Upper lobe of left lung (tissue), 6 donors: ENCODE measurements at places on chromosomes 3 and 15.

DNA sequence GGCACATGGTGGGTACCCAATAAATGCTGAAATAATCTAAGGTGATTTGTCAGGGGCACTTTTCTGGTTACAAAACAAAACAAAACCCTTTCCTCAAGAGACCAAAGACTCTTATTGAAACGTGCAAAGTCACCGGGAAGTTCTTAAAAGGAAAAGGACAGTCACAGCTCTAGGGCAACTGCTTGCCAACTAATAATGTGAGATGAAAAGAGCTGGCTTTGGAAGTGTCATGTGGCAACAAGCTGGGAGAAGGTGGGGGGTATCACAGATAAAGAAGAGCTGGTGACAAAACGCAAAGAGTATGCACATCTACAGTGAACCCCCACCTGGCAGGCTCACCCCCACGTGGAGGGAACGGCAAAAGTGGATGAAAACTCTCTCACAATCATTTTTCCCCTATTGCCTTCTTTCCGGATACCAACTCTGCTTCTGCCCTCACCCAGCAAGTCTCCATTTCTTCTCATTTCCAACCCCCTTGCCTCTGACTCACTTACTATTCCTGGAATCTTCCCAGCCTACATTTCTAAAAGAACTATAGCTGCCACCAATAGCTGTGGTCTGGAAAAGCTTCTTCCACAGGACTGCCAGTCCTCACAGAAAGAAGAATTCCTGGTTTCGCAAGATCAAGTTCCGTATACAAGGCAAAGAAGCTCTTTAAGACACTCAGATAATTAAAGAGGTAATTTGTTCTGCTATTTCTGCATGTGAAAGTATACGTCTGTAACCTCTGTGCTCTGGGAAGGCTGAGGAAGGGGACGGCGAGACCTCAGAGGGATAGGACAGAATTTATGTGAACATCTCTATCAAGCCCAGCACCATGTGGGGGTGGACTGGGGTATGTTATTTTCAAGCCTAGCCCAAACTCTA is 21.8 kb upstream of the ANPEP start:
- DNase-seq: no peak
- H3K27me3 ChIP-seq: no peaks in the 10 kb centered on the region
- H3K4me3 ChIP-seq: no peak overlapping the region
- H3K27ac ChIP-seq: peak overlapping the region; percentile 78
- peaks cover 39% of the 10 kb centered on the region for H3K4me1 ChIP-seq
- peaks cover 23% of the 10 kb centered on the region for H3K36me3 ChIP-seq

DNA sequence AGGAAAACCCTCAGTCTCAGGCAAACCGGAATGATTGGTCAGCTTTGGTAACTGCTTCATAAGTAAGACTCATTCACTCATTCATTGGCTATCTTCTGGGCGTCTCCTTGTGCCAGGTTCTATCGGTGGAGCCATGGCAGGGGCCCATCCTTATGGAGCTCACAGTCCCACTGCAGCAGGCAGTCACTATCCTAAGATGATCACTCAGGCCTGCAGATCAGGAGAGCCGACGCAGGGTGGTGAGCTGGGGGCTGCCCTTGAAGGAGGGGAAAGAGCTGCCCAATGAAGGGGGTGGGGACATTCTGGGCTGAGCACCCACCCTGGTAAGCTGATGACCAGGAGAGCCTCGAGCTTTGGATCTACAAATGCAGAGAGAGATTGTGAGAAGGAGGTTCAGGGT is 20.5 kb upstream of the FGD5 start:
- H3K27me3 ChIP-seq: no peaks in the 10 kb centered on the region
- peaks cover 13% of the 10 kb centered on the region for H3K4me1 ChIP-seq
- H3K4me3 ChIP-seq: no peak overlapping the region
- H3K27ac ChIP-seq: no peak overlapping the region

DNA sequence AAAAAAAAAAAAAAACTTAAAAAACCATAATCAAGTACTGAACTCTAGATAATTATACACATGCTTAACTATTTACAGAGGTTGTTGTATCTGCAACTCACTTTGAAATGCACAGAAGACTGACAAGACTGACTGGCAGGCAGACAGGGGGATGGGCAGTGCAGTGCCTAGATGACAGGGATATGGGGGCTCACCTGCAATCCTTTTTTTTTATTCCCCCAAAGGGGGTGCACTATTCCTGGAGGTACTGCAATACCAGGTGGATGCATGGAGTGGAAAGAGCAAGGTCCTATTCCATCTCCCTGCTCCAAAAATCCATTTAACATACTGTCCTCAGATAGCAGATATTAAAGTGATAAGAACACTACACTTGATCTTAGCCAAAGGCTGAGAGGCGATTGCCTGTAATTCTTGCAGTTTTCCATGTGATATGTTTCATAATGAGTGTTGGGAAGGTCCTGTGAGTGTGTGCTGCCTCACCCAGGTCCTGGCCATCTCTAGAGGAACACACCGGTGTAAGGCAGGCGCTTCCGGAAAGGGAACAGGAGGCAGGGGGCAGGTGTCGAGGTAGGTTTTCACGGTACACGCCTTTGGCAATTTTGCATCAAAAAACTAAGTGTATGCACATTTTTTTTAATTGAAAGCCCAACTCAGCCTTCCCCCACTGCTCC is 22.7 kb downstream of the SEC61A1 start:
- peaks cover 27% of the 10 kb centered on the region for H3K36me3 ChIP-seq
- no peaks in the 10 kb centered on the region for H3K27me3 ChIP-seq
- peak; percentile 66 for DNase-seq
- peaks cover 37% of the 10 kb centered on the region for H3K4me1 ChIP-seq
- H3K4me3 ChIP-seq: peak overlapping the region; percentile 61

DNA sequence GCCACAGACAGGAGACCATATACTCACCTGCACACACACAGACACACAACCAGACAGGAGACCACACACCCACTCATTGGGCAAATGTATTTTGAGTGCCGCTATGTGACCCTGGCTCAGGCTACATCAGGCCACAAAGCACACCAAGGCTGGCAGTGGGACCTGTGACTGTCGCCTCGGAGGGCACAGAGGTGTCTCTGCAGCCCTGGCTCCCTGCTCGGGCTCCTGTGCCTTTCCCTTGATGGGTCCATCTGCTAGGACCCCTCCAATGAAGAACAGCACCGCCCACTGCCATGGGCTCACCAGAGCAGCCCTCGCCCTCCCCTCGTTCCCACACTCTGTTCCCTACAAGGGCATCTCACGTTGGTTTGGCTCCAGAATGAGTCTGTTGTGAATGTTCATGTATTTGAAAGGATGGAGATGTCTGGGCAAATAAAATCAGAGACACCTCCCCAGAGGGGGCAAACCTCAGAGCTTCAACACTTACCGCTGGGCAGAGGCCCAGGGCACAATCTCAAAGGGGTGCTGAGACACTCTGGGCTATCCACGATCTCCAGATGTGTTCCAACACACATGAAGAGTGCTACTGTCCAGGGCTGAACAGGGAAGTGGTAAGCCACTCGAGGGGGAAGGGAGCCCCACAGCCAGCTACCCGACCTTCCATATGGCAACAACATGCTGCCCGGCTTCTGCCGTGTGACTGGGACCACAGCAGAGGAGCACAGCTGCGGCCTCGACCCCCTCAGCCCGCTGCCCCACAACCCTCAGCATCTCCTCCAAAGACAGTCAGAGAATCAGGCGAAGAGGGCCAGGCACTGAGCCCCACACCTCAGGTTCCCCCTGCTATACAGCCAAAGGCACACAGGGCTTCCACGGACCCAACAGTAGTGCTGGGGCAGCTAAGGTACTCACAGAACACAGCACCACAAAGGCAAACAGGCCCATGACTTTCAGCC is 74.9 kb downstream of the OCA2 start:
- no peak for DNase-seq
- H3K27me3 ChIP-seq: no peaks in the 10 kb centered on the region
- H3K4me1 ChIP-seq: peaks cover 9% of the 10 kb centered on the region

DNA sequence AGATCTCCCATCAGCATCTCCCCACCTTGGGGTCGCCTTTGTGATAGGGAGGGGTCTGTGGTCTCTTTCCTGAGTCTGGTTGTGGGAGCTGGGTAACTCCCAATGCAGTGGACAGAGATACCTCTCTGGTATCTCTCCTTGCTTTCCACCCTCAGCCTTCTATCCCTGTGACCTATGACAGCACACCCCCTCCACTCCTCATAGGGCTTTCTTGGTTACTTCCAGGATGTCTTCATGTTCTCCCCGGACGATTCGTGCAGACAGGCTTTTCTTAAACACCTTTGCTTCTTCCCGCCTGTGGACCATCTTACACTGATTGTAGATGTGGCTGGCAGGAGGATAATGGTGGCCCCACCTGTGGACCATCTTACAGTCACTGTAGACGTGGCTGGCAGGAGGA is 14.2 kb upstream of the NRROS start:
- no peak for DNase-seq
- H3K4me1 ChIP-seq: peaks cover 15% of the 10 kb centered on the region
- H3K4me3 ChIP-seq: no peak overlapping the region
- H3K27me3 ChIP-seq: no peaks in the 10 kb centered on the region

- DNase-seq: no peak
- no peaks in the 10 kb centered on the region for H3K27me3 ChIP-seq
- no peak overlapping the region for H3K4me3 ChIP-seq
- H3K36me3 ChIP-seq: no peaks in the 10 kb centered on the region
- H3K27ac ChIP-seq: no peak overlapping the region
Measured at GRCh38 chr15:71551566-71551965, 258.8 kb upstream of the NR2E3 start.

DNA sequence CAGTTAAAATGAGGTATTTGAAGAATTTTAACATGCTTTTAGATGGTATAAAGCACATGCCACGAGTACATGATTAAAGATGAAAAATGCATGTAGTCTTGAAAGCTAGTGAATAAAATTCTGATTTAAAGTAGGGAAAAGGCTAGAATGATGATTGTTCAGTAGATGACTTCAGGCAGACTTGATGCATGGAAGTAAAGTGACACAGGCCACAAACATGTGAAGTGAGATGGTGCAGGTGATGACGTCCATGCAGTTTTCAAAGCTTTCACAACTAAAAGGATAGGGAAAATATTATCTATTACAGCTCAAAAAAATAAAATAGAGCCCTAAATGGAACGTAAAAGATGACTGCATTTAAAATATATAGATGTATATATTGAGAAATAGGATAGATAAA is 140.9 kb downstream of the TFG start:
- no peaks in the 10 kb centered on the region for H3K4me1 ChIP-seq
- DNase-seq: no peak
- H3K36me3 ChIP-seq: no peaks in the 10 kb centered on the region
- no peak overlapping the region for H3K27ac ChIP-seq
- H3K27me3 ChIP-seq: no peaks in the 10 kb centered on the region

DNA sequence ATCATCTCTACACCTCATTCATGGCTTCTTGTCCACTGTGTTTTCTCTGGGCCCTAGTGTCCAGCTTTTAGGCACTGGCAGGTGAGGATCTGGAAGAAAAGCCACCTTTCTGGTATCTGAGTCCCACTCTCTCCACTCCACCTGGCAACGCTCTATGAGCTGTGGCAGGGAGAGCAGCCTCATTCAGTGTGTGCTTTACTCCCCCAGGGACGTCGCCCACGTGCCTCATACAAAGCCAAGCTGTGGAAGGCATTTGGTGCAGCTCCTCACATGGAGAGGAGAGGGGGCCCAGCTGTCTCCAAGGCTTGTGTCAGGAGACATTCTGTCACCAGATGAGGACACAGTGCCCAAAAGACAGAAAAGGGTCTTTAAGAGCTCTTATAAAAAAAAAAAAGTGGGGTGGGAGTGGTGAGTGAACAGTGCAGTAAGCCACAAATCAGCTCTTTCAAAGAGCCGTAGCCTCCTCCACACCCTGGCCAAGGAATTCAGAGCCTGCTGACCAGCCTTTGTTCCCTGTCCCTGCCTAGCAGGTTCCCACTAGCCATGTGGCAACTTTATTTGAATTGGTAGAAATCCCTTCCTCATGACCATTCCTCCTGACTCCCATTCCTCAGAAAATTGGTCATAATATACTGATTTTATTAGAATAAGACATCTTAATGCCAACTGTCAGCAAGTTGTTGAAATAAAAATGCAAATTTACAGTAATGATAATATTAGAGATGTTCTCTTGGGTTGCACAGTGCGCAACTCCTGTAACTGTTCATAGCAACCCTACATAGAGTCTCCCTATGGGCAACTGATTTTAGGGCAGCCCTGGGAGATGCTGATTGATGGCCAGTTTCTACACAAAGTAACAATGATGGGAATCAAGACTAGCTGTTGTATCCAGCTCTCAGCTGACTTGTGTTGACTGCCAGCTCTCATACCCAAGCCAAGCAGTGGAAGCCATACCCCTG is 29.5 kb downstream of the GALNT15 start:
- no peak overlapping the region for H3K4me3 ChIP-seq
- H3K4me1 ChIP-seq: no peaks in the 10 kb centered on the region
- DNase-seq: no peak
- peaks cover 2% of the 10 kb centered on the region for H3K36me3 ChIP-seq
- H3K27me3 ChIP-seq: no peaks in the 10 kb centered on the region

DNA sequence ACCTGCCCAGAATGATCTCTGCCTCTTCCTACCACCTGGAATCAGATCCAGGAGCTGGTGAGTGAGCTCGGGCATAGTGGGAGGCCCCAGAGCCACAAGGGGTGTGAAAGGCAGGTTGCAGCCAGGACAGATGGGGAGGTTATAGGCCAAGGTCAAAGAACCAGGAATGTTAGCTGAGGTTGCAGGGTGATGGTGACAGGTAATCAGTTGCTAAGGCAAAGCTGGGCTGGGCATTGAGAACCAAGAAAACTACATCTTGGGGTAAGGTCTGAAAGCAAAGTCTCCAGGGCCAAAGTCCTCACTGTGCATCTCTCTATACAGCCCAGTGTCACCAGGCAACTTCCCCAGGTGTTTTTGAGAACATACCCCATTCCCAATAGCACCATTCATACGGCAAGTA is 38.4 kb upstream of the SLC6A11 start:
- no peak overlapping the region for H3K4me3 ChIP-seq
- no peaks in the 10 kb centered on the region for H3K36me3 ChIP-seq

- DNase-seq: no peak
- H3K27me3 ChIP-seq: no peaks in the 10 kb centered on the region
- H3K27ac ChIP-seq: peak overlapping the region; percentile 59
Measured at GRCh38 chr15:51585986-51586385, 36.6 kb downstream of the DMXL2 start.

DNA sequence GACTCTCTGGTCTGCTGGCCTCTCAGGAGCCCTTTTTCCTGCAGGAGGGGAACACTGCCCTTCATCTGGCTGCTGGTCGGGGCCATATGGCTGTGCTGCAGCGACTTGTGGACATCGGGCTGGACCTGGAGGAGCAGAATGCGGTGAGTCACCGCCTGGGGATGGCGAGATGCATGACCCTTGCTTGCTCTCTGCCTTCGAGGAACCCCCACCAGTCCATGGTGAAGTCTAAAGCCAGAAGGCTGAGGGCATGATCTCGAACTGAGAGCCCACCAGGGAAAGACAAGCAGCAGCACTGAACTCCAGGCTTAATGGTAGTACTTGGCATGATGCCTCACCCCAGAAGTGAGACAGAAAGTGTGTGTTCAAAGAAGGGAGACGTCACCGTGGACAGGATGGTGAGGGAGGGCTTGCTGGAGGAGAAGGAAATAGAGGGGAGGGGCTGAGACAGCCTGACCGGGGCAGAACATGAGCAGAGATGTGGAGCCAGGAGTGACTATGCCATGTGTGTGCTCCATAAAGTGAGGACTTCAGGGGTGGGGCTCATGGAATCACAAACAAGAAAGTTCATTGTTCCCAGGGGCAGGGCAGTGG is 19.2 kb downstream of the ANKDD1A start:
- DNase-seq: no peak
- no peak overlapping the region for H3K27ac ChIP-seq
- H3K27me3 ChIP-seq: no peaks in the 10 kb centered on the region
- no peaks in the 10 kb centered on the region for H3K4me1 ChIP-seq
- H3K36me3 ChIP-seq: peaks cover 3% of the 10 kb centered on the region
- no peak overlapping the region for H3K4me3 ChIP-seq

GRCh38 chr3:128367221-128367620 is 99.5 kb downstream of the DNAJB8 start:
- no peak overlapping the region for H3K27ac ChIP-seq
- H3K36me3 ChIP-seq: no peaks in the 10 kb centered on the region
- H3K4me1 ChIP-seq: peaks cover 13% of the 10 kb centered on the region
- DNase-seq: no peak
